Stimulated activated CD8-positive, alpha-beta memory T cell treated with anti-CD3 and anti-CD28 coated beads, Interleukin-2, amount 100 ng/mL, for 1 hour (primary cell): ENCODE measurements at places on chromosomes 7 and 10.

- no peak for DNase-seq
These were observed 237.2 kb upstream of the MTPN start for GRCh38 chr7:136214356-136214755.

- no peak for DNase-seq
These were observed 56.8 kb downstream of the ZNF438 start for GRCh38 chr10:30974773-30975415.

DNA sequence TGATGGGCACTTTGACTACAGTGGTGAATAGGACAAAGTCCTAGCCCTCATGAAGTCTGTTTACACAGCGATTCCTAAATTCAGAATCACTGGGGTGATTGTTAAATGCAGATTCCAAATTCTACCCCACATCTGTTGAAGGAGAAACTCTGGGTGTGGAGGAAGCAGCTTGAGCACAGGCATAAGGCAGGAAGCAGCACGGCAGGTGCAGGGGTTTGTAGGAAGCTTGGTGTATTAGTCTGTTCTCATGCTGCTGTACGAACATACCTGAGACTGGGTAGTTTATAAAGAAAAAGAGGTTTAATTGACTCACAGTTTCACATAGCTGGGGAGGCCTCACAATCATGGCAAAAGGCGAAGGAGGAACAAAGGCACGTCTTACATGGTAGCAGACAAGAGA is 5.1 kb downstream of the AKR1E2 start:
- DNase-seq, result no peak

GRCh38 chr7:105268511-105269392 is 120.0 kb downstream of the SRPK2 start:
- DNase-seq, result no peak

DNA sequence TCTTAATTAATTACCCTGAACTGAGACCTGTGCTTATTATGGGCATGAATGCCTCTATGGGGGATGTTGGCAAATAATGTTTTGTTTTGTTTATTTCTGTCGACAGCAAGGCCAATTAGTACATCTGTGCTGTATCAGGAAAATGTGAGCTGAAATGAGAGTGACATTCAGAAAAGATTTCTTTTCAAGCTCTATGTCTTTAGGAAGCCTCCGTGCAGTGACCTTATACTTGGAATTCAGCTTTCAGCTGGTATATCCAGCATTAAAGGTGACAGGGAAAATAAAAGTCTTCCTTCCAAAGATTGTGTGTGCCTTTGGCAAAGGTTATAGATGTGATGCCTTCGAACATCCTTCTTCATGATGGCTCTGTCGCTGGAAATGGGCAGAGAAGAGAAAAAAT is 1061.1 kb downstream of the SORCS3 start:
- DNase-seq, result no peak

DNA sequence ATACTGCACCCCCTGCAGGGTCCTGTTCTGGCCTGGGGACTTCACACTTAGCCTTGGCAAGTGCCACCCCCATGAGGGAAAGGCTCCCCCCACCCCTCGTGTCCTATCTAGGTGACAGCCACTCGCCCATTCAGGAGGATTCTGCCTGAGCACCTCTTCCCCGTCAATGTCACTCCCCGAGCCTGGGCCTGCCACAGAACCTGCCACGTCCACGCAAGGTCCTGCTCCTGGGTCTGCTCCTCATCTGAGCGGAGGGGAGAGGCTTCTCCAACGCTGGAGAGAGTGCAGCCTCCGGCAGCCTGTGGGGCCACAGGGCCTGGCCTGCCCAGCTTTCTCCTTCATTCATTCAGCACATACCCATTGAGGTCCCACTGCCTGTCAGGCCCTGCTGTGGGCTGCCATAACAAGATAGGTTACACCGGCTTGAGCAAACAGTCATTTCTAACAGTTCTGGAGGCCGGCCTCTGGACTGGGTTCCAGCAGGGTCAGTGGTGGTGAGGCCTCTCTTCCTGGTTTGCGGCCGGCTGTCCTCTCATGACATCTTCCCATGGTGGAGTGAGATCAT is 92.0 kb upstream of the RET start:
- no peak for DNase-seq

DNA sequence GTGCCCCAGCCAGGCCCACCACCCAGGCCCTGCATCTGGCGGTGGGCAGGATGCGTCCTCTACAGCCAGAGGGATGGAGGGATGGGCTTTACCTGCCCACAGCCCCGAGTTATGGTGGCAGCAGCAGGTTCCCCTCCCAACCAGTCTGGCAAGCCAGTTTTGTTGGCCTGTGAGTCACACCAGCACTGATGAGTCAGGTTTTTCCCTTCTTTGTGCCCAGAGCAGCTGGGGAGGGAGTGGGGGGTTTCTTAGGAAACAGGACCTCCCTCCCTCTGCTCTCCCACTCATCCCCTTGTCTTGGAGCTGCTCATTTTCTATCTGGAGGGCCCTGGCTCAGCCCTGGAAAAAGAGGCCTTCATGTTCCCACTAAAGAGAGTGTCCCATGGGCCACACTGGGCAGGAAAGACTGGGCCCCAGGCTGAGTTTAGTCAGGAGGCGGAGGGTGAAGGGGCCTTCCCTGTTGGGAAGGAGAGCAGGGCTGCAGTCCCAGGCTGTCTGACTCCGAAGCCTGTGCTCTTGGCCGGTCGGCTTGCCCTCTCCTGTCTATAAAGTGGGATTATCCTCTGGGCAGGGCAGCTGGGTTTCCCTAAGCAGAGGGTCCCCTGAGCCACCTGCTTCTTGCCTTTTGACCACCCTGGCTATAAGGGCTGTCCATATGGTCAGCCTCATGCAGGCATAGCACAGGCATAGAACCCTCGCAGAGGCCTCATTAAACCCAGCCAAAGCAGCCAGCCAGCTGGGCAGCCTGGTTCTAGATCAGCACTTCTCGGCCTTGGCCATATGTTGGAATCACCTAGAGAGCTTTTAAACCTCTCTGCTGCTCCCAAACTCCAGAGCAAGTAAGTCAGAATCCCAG is 30.2 kb upstream of the ANKRD2 start:
- DNase-seq, result no peak

GRCh38 chr7:34190299-34190698 is 285.0 kb downstream of the BMPER start:
- no peak for DNase-seq

GRCh38 chr7:130937830-130938229 is 203.8 kb upstream of the KLF14 start:
- no peak for DNase-seq

GRCh38 chr7:135327458-135327857 is 93.8 kb downstream of the STRA8 start:
- DNase-seq, result no peak

- no peak for DNase-seq
These were observed 93.7 kb downstream of the SEMA3A start for GRCh38 chr7:84100866-84101265.

DNA sequence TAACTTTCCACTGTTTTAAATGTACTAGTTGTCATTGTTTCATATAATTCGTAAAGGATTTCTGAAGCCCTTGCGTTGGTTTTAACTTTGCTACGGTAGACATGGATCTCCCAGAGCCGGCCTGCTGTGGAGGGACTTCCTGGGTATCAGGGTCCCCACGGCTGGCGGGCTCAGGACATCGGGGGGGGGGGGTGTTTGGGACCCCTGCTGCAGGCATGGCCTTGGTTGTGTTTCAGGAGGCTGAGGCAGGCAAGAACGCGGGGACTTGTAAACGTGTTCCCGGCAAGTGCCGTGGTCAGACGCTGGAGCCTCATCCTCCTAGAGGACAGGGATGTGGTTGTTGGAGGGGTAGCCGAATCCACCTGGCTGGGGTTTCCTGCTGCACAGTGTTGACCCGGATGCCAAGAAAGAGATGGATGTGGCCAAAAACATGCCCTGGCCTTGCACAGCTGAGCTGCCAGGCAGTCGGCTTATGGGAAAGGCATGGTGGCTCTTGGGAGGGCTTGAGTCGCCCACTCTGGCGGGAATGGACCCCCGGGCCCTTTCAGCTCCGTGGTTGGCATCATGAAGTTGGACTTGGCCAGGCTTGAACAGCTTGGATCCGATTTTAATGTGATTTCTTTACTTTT is 21.4 kb upstream of the CHST12 start:
- DNase-seq, result no peak

GRCh38 chr7:47714669-47715607 is 133.0 kb upstream of the TNS3 start:
- DNase-seq, result no peak

DNA sequence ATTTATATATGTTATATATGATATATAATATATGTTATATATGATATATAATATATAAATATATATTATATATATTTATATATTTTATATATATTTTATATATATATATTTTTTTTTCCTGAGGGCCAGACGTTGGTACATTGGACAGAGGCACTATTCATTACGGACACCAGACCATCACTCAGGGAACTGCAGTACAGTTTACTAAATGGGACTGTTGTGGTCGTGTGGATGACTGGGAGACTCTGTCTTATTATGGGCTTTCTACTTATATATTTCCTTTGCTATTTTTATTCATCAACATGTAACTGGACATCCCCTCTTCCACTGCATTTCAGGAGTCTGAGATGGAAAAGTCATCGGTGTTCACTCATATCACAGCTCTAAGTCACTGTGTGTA is 87.1 kb upstream of the PRKCQ start:
- no peak for DNase-seq

DNA sequence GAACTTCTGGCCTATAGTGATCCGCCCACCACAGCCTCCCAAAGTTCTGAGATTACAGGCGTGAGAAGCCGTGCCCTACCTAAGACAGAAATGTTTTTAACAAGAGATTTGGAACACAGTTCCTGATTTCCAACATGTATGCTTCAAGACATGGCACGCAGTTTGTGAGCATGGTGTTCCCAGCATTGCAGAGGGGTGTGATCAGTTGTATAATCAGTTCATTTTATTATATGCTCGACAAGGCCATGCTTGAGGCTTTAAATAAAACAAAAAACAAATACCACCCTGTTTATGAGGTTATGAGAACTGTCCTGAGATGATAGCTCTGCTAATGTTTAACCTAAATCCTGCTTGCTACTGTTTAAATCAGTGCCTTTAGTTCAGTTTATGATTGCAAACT is 60.2 kb downstream of the TASOR2 start:
- no peak for DNase-seq

- DNase-seq, result no peak
These were observed 258.0 kb upstream of the SEMA3A start for GRCh38 chr7:84452618-84453017.

GRCh38 chr10:127937069-127937468 is 30.2 kb downstream of the PTPRE start:
- DNase-seq, result no peak

GRCh38 chr10:105950410-105950809 is 1214.1 kb downstream of the SORCS1 start:
- no peak for DNase-seq

- no peak for DNase-seq
These were observed 13.9 kb upstream of the PPP3CB start for GRCh38 chr10:73509695-73510094.

GRCh38 chr10:17910125-17910789 is 41.5 kb upstream of the SLC39A12 start:
- no peak for DNase-seq

- no peak for DNase-seq
These were observed 112.7 kb downstream of the ACTR3B start for GRCh38 chr7:152872061-152872744.

DNA sequence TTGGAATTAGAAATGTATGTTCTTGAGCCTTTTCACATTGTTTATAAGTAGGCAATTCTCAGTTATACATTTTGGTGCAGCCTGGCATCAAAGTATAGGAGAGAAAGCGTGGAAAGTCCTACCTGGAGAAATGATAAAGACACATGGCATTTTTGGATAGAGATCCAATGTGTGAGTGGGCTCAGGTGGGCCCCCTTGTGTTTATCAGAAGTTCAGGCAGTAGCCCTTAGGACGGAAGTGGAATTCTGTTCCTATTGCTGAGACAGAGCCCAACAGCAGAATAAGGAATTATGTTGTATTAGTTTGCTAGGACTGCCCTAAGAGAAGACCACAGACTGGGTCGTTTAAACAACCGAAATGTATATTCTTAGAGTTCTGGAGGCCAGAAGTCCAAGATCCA is 85.2 kb upstream of the AMPH start:
- DNase-seq, result no peak

DNA sequence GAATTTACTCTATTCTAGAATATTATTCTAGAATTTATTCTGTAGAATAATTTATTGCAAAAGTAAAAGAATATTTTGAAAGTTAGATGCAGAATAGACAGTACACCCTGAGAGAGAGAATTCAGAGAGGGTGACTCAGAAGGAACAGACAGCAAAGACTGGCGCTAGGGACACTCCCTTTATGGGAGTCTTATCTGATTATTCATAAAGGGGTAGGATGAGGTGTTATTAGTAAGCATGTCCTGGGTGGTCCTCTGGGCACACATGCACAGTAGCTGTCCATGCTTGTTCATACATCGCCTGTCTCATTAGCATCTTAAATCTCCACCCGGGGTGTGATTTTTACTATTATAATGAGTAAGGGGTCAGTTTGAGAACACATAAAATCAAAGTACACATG is 100.1 kb downstream of the XPNPEP1 start:
- DNase-seq, result no peak

GRCh38 chr7:2524808-2525657 is 5.5 kb downstream of the LFNG start:
- no peak for DNase-seq

- DNase-seq, result no peak
These were observed 12.6 kb downstream of the FFAR4 start for GRCh38 chr10:93579089-93579488.

DNA sequence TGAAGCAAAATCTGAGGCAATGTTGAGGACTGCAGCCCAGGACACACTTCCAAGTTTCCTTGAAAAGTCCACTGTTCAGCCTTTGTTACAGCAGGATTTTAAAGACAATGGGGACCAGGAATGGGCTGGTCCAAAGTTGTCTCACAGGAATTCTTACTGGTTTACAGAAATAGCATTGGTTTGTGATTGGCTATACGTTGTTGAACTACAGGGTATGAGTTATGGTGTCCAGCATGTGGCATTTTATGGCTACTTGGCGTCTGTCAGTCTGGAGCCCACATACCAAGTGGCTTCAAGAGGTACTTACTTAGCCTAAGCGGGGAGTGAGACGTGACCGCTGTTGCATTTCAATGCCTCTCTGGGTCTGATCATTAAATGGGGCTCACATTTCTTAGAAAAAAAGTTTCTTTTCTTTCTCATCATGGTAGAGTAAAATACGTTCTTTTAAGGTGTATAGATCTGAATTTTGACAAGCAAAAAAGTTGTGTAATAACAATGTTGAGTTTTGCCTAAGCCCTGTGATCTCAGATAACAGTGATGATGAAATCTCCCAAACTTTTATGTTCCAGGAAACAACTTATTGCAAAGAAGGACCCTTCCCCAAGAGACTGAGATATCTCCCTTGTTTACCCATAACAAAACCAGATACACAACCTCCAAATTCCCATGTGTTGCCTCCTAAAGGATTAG is 100.0 kb upstream of the TRIM24 start:
- DNase-seq, result no peak

- no peak for DNase-seq
These were observed 404.3 kb downstream of the SFMBT2 start for GRCh38 chr10:7006566-7006965.
